ENCODE measurements at places on chromosomes 7 and 10.

DNA sequence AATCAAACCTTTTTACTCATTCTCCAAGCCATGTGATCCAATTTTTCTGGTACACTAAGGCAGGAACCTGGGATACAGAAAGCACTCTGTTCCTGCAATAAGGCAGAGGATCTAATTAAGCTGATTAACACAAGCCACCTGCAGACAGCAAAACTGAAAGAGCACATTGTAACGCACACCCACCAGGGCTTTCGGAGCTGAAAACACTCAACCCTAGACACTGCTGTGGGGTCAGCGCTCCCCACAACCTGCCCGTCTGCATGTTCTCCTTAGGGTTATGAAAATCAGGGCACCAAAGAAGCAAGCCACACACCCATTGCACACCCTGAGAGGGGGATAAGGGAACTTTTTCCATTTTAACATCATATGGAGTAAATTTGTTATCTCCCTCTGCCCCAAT lies 1022.2 kb upstream of the LRRTM3 start:
- no peak for DNase-seq

- DNase-seq: no peak
Measured at GRCh38 chr7:70495033-70495376, 636.9 kb upstream of the GALNT17 start.

- DNase-seq: no peak
Measured at GRCh38 chr10:99894613-99895012, 112.2 kb downstream of the ABCC2 start.

DNA sequence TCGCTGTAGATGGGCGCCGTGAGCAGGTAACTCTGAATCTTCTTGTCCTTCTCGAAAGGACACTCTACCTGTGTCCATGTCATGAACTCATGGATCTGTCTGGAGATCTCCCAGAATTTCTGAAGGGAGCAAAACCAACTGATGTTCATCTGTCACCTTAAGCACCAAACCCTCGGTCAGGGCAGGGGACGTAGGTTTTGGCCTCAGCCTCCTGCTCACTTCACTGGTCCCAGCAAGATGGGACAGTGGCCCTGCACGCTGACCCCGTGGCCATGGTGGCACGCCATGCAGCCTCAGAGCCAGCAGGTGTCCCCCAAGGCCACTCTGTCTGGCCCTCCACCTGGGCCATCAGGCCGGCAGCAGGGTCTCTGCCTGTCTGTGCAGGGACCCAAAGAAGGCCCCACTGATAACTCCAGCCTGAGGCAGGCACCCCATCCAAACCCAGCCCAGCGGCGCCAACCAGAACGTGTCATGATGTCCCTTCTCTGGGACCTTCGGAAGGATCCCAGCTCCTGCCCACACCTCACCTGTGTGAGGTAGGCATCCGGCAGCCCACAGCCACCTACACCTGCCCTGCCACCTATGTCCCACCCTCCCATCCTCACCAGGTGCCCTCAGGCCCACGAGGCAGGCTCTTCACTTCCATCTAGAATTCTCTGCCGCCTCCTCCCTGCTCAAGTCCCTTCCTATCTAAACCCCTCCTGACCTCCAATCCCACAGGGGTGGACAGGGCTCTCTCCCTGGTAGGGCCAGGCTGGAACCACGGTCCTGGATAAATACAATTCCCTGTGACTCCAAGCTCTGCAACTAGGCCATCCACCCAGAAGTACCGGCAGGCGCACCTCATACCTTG lies 59.0 kb downstream of the CSGALNACT2 start:
- DNase-seq: no peak

- DNase-seq: no peak
Measured at GRCh38 chr7:113159746-113160339, 41.5 kb upstream of the SMIM30 start.

- DNase-seq: no peak
Measured at GRCh38 chr7:46360296-46360695, 439.2 kb upstream of the IGFBP3 start.

- DNase-seq: no peak
Measured at GRCh38 chr10:75430000-75430763, 1.2 kb upstream of the LRMDA start.

DNA sequence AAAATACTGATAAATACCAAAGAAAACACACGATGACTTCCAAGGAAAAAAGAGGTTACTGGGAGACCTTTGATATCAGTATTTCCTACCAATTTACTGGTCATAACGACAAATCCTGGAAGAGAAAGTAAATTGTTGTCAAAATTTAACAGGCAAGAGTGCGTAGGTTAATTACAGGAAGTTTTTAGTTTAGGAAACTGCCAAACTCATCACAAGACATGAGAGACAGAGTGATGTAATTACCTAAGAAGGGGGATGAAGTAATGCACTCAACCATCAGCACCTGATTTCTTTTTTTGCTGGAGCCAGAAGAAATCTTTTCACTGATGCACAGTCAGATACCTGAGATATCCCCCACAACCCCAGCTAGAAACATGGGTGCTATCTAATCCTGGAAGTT lies 16.8 kb downstream of the MACC1 start:
- DNase-seq: no peak

- DNase-seq: no peak
Measured at GRCh38 chr7:133253519-133253875, 619 bp downstream of the EXOC4 start.

- no peak for DNase-seq
Measured at GRCh38 chr7:1670894-1671593, 967 bp downstream of the ELFN1 start.

DNA sequence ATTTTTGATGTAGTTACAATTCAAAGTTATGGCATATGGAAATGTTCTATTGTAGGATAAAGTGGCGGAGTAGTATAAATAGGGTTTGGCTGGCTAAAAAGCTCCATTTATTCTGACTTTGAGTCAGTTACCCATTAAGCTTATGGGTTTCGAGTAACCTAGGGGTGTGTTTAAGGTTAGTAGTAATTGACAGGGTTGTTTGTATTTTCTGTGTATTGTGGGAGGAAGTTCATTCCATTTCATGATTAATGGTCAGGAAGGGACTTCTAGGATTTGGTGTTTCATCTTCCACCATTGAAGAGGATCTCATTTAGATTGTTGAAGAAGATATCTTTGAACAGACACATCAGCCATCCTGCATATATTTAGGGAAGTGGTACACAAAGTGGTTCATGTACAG lies 75.0 kb downstream of the BICC1 start:
- DNase-seq: no peak

DNA sequence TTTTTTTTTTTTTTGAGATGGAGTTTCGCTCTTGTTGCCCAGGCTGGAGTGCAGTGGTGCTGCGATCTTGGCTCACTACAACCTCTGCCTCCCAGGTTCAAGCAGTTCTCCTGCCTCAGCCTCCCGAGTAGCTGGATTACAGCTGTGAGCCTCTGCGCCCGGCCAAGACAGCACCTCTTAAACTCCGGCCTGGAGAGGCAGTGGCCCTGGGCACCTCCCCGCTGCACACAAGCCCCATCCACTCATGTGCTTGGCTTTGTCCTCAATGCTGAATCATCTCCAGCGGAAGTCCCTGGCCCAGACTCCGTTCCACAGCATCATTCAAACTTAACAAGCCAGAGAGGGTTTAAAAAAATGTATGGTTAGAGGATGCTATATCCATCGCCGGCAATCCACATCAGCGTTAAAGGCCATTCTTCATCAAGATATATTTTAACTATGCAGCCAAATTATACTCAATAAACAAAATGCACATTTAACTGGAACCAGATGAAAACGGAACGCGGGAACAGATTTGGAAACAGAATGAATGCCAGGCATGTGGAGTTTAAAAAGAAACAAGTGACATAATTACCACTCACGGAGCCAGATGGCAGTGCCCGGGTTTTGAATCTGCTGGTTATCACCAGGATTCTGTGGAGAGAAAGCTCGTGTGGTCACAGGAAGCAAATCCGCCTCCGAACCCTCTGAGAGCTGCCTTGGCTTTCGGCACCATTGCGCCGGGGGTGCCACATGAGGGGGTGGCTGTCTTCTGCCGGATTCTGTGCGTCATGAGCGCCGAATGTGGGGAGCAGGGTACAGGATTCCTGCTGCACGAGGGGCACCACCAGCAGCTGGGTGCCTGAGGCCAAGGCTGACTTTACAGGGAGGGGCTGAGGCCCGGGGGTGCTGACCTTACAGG lies 45.6 kb upstream of the CFAP46 start:
- DNase-seq: no peak

DNA sequence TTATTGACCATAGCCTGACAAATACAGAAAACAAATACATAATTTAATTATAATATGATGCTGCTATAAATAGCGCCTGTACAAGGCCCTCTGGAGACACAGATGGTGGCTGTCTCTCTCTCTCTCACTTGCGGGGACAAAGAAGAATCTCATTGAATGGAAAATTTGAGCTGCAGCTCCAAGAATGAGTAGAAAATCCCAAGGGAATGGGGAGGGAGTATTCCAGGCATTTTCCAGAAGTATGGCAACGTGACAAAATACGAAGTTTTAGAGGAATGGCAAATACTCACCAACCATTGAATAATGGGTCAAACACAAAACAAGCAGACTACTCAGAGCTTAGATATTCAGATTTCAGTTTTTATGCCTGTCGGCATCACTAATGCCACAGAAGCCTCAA lies 179.9 kb downstream of the NRP1 start:
- no peak for DNase-seq

DNA sequence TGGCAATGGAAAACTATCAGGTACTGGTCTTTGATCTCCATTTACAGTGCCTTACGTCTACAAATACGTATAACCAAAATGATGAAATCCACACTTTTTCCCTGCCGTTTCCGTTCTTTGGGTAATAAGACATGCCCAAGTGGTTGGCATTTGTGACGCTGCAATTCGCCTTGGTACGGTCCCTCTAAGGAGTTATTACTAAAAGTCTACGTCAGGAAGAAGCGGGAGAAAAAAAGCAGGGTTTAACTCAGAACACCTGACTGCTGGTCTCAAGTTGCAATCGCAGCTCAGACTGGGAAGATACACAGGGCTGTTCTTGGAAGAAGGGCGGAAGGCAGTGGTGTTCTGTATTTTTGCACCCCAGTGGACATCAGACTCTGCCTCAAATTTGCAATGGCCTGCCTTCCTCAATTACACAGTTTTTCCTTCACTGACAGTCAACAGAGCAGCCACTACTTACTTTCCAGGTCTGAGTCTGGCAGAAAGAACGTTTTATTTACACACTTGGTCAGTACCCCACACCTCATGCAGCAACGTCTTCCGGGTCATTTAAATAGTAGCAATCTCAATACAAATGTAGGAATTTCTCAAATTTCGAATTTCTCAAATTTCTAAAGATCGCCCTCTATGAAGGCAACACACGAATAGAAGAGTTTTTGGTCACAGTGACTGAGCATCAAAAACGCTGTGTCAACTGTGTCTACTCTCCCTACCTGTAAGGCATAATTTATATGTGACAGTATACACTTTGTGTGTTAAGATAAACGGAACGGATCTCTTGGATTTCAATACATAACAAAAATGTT lies 2.1 kb downstream of the BAIAP2L1 start:
- DNase-seq: no peak

- DNase-seq: no peak
Measured at GRCh38 chr10:47368431-47369180, 15.5 kb downstream of the ZNF488 start.

DNA sequence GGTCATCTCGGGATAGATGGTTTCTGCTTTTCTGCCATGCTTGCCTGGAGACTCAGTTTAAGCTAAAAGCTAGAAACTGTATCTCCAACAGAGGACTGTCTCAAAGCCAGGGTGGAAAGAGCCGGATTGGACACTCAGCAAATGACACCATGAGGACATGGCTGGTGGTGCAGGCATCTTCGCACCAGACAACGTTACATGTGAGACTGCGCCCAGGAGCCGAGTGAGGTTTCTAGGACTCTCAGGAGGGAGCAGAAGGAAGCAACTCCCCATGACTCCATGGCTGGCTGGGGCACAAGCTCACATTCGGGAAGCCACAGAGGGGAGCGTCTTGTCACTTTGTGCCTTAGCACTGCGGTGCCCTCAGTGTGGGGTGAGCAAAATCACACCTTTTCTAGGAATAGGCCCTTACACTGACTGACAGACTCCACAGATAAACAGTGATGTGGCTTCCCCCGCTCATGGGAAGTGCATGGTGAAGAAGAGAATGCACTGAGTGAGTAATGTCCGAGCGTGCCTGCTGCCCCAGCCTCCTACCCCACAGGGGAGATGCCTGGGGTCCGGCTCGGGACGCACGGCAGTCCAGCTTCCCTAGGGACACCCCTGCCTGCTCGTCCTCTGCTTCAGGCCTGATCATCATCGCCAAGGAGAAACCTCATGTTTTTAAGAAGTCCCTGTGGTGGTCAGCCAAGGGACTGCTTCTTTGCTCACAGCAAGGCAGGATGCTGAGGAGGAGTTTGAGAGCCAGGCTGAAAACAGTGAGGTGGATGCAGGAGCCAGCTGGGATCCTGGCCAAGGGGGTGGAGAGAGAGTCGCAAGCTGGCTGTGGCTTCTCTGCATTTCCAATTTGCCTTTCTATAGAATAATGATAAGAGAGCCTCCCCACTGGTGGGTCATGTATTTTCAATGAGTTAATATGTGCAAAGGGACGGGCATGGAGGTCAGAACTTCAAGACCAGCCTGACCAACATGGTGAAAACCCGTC lies 52.2 kb upstream of the FXYD4 start:
- no peak for DNase-seq

DNA sequence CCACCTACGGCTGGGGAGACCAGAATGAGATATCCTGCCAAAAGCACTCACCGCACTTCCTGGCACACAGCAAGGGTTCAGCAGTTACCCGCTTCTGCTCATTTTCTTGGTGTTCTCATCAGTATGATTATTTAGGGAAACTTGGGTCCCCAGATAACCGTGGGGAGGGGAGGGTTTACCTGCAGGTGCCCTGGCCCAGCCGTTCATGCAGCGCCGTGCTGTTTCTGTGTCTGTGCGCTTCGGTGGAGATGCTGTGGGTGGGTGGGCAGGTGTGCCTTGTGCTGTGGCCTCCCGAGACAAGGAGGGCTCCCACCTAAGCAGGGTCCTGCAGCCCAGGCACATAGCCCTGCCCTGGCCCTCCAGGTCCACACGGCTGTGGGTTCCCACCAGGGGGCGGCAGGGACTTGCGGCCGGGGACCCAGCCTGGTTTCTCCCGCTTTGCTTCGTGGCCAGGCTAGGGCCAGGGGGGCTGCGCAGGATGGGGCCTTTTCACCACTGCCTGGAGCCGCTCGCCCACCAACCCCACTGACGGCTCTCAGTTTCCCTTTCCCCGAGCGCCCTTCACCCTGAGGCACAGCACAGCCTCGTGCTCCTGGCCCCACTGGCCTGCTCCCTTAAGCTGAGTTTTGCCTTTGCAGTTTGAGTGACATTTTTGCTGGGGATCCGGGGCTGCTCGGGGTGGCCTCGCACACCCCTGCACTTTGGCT lies 78.5 kb downstream of the LHPP start:
- DNase-seq: peak; percentile 43

DNA sequence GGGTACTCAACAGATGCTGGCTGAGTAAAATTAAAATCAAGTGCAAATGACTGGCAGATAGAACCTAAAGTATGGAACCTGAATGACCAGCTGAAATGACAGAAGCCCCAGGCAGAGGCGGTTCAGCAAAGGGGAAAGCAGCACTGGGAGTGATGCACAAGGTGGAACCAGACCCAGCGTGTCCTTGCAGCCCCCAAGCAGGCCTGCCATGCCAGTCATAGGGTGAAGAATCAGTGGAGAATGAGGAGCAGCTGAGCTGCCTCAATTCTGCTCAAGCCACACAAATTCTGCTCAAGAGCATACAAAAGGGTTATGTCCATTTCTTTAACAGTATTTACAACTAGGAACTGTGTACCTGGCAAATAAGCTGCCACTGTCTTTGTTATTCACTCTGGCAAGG lies 8.7 kb downstream of the ACTR1A start:
- no peak for DNase-seq

GRCh38 chr10:124429576-124429975 lies 10.9 kb upstream of the OAT start:
- DNase-seq: no peak
